NCI-H2171 treated with DMSO at 0.1 percent for 48 hours (cell line): ENCODE measurements at places on chromosomes 3 and 15.

DNA sequence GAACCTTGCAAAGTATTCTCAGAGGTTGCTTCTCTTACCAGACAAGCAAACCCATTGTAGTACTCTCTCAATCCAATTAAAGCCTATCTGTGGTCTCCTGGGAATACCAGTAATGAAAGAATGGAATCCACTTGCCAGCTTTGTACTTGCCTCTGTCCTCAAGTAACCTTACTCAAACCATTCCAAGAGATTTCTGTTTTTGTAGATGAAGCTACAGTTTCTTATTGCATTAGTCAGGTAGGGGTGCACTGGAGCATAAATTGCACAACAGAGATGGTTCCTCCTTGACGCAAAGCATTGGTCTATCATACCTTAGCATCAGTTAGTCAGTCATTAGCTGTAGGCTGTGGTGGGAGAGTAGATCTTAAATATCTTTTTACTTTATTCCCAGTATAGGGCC, 52.9 kb downstream of the BTLA start:
- peak; percentile 100 for DNase-seq

GRCh38 chr3:129864519-129864918, 29.0 kb downstream of the TMCC1 start:
- no peak for DNase-seq

- DNase-seq, result no peak
Observed at GRCh38 chr15:79962178-79962577, 8.8 kb downstream of the BCL2A1 start.

DNA sequence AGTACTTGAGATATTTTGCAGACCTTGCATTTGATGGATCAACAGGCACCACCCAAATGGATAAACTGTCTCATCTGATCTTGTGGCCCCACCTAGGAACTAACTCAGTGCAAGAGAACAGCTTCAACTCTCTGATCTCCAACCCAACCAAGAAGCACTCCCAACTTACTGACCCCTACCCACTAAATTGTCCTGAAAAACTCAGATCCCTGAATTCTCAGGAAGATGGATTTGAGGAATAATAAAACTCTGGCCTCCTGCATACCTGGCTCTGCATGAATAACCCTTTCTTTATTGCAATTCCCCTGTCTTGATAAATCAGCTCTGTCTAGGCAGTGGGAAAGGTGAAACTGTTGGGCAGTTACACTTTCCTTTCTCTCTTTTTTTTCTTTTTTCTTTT, 247.9 kb downstream of the ZPLD1 start:
- DNase-seq, result no peak

DNA sequence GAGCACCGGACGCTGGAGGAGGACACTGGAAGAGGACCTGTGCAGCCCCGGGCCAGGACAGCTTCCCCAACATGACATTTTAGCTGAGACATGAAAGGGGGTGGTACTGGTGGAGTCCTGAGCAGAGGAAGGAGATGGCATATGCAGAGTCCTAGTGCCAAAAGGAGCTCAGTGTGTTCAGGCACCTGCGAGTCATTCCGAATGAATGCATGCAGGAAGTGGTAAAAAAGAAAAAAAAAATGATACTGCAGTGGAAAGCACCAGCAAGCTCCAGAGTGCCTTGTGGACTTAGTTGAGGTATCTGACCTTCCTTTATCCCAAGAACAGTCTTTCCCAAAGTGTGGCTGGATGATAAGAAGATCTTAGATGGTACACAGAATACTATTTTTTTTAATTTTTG, 6.6 kb upstream of the ZNF148 start:
- no peak for DNase-seq

- DNase-seq, result peak; percentile 27
Observed at GRCh38 chr3:108099679-108100428, 9.0 kb upstream of the CD47 start.

DNA sequence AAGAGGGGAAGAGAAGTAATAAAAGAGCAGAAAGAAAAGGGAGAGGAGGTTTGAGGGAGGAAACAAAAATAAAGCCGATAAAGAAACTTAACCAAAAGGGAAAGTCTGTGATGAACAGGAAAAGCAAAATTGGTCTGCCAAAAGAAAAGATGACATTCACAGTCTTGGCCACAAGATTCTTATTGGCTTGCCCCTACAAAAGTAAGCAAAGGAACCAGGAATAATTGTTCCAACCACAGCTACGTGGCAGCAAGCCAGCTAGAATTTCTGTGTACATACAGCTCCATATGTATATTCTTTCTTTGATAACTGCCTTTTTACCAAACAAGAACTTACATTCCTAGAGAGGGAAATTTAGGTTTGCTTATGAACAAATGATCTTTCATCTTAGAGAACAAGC, 79.6 kb downstream of the MLH1 start:
- DNase-seq, result peak; percentile 7

- DNase-seq, result no peak
Observed at GRCh38 chr15:48766196-48766595, 44.7 kb downstream of the CEP152 start.

DNA sequence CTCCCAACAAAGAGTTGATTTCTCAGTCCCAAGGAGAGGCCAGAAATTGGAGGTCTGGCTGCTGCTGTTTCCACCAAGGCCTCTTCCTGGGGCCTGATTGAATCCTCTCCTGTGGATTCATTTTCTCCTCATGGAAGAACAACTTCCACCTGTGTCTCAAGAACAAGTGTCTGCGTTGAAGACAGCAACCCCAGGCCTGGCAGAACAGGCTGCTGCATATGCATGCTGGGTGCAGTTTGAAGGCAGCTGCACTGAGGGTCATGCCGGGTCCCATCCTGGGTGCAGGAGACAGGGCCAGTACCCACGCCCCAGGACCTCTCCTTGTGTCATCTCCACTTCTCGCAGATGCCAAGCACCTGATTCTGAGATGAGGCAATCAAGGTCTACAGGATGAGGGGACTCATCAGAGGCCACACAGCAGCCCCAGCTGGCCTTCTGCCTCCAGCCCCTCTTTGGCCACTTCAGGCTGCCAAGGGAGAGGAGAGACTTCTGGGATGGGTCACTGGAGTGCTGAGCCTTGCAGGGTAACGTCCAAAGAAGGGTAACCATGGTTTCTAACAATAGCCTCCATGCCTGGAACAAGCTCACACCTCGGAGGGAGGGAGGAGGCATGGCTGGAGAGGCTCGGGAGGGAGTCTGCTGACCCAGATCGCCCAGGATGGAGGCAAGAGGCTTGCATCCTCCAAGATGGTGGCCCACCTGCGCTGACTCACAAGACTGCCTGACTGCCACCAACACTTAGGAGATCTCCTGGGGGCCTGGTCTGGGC, 30.0 kb downstream of the HCN4 start:
- DNase-seq, result no peak

- peak; percentile 92 for DNase-seq
Observed at GRCh38 chr15:60651734-60652141, 172.8 kb upstream of the ICE2 start.

DNA sequence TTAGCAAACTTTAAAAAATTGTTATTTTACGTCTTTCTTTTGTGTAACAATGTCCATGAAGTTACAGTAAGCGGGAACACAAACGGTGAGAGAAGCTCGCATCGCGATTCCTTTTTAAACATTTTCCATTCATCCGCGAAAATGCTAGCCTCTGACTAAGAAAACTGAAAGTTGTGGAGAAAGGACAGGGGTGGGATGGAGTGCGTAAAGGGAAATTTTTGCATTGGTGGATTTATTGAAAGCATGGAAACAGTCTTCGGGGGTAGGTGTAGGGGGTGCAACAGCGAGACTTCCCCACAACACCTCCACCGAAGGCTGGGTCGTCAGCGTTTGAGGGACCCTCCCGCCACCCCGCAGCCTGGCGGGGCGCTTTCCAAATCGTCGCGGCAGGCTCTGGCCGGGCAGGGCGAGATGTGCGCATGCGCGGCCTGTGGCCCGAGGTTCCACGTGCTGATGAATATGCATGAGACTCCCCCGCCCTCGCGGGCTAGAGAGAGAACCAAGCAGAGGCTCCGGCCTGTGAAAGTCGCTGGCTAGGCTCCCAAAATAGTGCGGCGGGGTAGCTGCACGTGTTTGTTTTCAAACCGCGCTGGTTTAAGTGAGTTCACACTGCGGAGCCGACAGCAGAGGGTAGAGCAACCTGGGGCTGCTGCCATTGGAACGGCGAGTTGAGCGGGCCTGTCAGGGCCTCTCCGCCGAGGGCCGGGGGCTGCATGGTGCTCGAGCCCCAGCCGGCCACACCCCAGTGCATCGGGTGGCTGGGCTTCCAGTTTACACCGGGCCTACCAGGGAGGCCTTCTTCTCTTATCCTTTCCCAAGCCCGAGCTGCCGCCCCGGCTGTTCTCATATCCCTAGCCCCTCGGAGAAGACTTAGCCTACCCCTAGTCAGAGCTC, 9.9 kb downstream of the ZIC1 start:
- no peak for DNase-seq

DNA sequence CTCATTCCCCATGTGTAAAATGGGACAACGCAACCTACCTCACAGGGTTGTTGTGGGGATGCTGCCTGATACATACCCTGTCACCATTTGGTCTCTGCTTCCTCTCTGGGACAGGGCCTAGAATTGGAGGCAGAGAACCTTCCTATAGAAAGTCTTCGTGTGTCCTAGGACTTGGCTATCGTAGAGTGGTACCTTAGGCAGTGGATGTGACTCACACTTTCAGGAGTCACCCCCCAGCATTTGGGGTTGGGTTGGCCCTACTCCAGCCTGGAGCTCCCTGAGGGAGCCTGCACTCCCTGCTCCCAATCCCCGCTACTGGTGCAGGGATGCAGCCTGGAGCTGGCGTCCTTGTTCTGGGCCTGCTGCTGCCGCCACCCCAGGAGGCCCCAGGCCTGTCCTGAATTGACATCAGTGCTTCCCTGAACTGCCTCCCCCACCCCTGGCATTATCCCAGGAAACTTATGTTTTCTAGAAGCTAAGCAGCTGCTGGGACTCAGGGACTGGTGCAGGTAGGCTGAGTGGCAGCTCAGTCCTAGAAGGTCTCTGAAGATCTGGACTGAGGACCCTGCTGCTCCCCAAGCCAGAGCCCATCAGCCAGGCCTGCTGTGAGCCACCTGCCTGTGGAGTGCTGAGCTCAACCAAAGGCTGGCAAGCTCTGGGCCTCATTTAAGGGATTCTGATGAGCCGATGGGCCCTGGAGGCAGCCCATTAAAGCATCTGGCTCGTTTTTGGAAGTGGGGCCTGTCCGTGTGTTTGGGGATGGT, 9.9 kb downstream of the C15orf39 start:
- no peak for DNase-seq

- DNase-seq, result no peak
Observed at GRCh38 chr3:31232055-31233025, 300.4 kb upstream of the STT3B start.

DNA sequence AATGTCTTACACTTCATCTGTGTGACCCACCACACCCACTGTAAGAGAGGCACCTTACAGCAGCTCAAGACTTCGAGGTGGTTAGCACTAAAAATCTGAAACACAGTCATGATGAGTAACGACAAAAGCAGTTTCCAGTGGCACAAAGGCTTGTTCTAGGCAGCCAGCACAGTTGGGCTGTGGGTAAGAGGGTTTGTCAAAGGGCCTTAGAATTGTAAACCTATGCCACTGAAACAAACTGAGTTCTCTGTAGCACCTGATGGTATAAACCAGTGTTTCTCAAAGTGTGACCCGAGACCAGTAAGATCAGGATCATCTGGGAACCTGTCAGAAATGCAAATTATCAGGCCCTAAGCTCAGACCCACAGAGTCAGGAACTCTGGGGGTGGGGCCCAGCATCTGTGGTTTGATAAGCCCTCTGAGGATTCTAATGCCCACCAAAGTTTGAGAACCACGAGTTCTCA, 36.5 kb downstream of the DAPK2 start:
- DNase-seq, result no peak

GRCh38 chr3:153927107-153927506, 194.1 kb upstream of the ARHGEF26 start:
- no peak for DNase-seq

DNA sequence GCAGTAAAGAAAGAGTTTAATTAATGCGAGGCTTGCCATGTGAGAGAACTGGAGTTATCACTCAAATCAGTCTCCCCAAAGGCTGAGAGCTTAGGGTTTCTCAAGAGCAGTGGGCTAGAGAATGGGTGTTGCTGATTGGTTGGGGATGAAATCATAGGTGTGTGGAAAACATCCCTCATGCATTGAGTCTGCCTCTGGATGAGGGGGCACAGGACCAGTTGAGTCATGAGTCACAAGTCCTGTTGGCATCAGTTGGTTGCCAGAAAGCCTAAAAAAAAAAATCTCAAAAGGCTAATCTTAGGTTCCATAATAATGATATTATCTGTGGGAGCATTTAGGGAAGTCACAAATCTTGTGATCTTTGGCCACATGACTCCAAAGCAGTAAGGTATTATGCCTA, 800.3 kb downstream of the TUSC7 start:
- DNase-seq, result no peak

DNA sequence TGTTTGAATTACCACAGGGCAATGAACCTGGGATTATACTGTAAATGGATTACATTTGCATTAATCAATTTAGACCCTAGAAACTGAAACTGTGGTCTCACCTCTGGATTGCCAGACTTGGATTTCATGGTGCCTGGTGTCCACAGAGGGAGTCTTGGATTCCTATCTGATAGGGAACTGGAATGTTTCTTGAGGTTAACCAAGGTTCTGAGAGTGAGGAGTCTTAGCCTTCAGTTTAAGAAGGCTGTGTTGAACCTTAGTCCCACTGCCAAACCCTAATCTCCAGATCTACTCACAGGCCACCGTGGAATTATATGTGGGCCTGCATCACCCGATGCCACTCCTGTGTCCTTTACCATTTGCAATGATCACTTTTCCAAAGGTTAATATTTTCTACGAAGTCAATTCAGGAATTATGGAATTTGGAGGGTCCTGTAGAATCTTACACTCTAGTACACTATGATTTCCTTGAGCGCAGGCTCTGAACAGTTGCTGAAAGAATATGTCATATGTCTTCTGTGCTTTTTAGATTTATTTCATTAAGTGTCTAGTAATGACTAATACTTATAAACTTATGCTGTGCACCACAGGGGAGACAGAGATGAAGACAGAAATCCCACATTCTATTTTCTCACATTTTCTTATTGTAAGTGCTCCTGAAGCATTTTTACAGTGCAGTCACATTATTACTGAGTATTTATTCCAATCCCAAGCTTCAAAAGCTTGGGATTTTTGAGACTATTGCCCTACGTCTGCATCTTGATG, 87.9 kb downstream of the EFL1 start:
- no peak for DNase-seq

DNA sequence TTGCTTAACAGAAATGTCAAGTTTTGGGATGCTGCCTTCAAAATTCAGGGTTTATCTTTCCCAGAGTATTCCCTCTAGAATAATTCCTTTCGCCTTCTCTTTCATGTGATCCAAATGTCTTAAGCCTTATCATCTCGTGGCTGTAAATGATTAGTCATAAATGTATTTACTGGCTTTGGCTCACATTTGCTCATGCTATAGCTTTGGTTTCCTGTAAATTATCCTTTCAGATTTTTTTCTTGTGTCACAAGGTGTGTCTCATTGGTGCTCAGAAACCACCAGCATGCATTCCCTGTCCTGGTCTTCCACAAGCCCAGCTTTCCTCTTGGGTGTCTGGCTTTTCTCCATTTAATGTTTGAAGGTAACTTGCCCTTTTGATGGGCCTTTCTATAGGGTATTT, 692.7 kb upstream of the ALCAM start:
- DNase-seq, result no peak
